Fibroblast of the aortic adventitia (primary cell): ENCODE measurements at places on chromosomes 5 and 9. TPM values are rescaled to one million over a fixed set of nuclear protein-coding genes. Genes with fewer than 3 reads are reported as not detected.

Gene SARDH
- total RNA-seq, result 0.18 and 2.9 TPM in 2 replicates

Gene PDLIM4
- total RNA-seq, result 37.3 and 41.8 TPM in 2 replicates

Gene F2R
- total RNA-seq, result 75.1 and 184 TPM in 2 replicates

Gene CHSY3
- total RNA-seq, result 2.9 and 17.8 TPM in 2 replicates

Gene SLC6A3
- total RNA-seq, result not detected in 2 replicates

Gene SLC45A2
- total RNA-seq, result 0.09 TPM in 1 of 2 replicates, not detected in the other

Gene PCDHGA7
- 2.9 and 8.4 TPM in 2 replicates for total RNA-seq

Gene PCDHB8
- total RNA-seq, result 0.16 and 0.27 TPM in 2 replicates

Gene OBP2B
- not detected in 2 replicates for total RNA-seq

Gene PHYHD1
- total RNA-seq, result 8.5 and 13.1 TPM in 2 replicates

Gene PCDHGC4
- 2.5 and 5.2 TPM in 2 replicates for total RNA-seq

Gene ODF2
- 10.5 and 25.4 TPM in 2 replicates for total RNA-seq

Gene PCDHA12
- 0.09 and 0.33 TPM in 2 replicates for total RNA-seq

Gene DNAI1
- total RNA-seq, result 1.1 TPM in 1 of 2 replicates, not detected in the other

Gene PSMB7
- total RNA-seq, result 59.2 and 209 TPM in 2 replicates

Gene GABBR2
- total RNA-seq, result 0.16 and 0.27 TPM in 2 replicates
